Activated T-cell treated with anti-CD3 and anti-CD28 coated beads, Interleukin-2, amount 50 U/mL, for 4 hours (primary cell): ENCODE measurements at places on chromosomes 2 and 18. TPM values are rescaled to one million over a fixed set of nuclear protein-coding genes. Genes with fewer than 3 reads are reported as not detected.

KCNK3 gene
- total RNA-seq: 0.08 TPM

DNA sequence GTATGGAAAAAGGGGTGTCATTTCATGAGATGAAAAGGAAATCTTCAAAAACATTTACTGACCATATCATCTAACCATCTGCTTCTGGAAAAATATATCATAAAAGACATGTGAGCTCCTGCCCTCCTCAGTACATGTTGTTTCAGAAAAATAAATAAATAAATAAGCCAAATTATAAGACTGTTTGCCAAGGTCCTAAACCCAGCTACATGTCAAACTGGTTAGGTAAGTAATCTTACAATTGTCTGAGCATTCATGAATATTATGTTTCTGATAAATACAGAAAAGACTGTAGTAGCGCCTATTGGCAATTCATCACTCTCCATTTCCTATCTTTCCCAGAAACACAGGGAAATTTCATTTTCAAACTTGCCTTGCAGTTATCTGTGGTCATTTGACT is 138.9 kb upstream of the SETBP1 start:
- no peak for DNase-seq

- DNase-seq: no peak
These were observed 156.0 kb downstream of the SLC4A3 start for GRCh38 chr2:219783359-219783975.

DNA sequence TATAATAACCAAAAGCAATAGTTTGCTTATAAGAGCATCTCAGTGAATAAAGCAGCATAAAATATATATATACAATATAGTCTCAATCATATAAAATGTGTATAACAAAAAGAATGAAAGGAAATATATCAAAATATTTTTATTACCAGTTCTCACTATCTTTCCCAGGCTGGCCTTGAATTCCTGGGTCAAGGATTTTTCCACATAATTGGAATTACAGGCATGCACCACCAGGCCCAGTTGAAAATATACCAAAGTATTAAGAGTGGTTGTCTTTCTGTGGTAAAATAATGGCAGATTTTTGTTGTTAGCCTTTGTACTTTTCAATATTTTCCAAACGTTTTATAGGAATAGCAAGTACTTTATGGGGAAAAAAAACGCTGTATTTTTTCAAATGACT is 8.6 kb upstream of the TLK1 start:
- DNase-seq: no peak

DNA sequence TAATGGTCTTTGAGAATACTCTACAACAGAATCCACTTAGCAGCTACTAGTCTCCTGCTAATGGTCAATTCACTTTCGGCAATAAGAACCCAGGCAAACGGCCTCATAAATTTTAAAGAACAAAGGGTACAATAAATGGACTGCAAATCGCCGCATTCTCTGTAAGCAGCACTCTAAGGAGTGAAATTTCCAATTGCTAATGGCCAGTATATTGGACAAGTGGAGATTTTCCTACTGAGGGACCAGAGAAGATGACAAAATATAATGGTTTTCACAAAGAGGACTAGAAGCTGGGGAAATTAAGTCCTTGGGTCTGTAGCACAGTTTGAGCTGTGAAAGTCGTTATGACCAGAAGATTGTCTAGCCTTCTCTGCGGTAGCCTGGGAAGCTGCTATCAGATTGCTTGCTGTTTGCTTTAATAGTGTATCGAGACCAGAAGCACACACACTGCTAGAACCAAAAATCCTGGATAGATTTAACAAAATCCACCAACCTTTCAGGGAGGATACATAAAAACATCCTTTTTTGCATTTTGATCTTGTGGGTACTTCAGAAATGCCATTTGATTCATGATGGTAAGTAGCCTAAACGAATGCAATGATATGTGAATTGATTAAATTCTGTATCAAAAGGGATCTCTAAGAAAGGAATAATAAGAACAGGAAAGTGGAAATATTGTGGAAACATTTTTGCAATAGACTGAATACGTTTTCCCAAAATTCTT is 53.6 kb upstream of the ATP8B1 start:
- DNase-seq: no peak

FAHD2B gene
- total RNA-seq: 8.5 TPM

- DNase-seq: no peak
These were observed 46.4 kb downstream of the UXS1 start for GRCh38 chr2:106147665-106148064.
